Dermis blood vessel endothelial cell (primary cell): ENCODE measurements at places on chromosomes 11 and 22. TPM values are rescaled to one million over a fixed set of nuclear protein-coding genes. Genes with fewer than 3 reads are reported as not detected.

- no peak for DNase-seq
These were observed 235.7 kb downstream of the SBF2 start for GRCh38 chr11:10058356-10058755.

- DNase-seq: no peak
These were observed 11.1 kb downstream of the CCND1 start for GRCh38 chr11:69651834-69652620.

DNA sequence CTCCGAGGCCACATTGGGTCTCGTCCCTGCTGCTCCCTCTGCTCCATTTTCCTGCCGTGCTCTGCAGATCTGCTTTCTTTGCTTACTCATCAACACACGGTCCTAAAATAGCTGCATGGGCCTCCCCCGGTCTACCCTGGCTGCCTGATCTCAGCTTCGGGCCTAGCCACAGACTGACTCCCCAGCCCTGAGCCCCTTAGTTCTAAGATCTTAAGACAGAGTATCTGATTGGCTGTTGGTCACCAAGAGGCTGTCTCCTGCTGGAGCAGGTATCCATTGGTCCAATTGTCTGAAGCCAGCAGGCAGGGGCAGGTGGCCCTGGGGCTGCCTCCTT lies 53.7 kb upstream of the NECTIN1 start:
- DNase-seq: no peak

DNA sequence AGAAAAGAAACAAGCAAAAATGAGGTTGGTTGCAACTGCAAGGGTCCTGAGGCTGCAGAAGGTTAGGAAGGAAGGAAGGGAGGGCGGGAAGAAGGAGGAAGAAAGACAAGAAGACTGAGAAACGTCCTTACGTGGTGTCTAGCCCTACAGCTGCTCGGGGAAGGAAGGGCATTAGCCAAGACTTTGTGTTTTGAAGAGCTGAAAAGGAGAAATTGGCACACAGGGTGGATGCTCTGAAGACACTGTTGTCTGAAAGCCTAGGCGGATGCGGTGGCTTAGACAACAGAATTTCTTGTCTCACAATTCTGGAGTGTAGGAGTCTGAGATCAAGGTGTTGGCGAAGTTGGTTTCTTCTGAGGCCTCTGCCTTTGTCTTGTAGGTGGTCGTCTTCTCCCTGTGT lies 60.7 kb downstream of the MCM5 start:
- no peak for DNase-seq

- DNase-seq: no peak
These were observed 258.2 kb upstream of the FAT3 start for GRCh38 chr11:91966368-91966767.

- no peak for DNase-seq
These were observed 268.6 kb upstream of the SESN3 start for GRCh38 chr11:95499516-95500135.

GRCh38 chr11:119520966-119521365 lies 98.0 kb upstream of the THY1 start:
- DNase-seq: no peak

The ZC3H12C gene
- 21.0 and 25.4 TPM in 2 replicates for total RNA-seq
